Transverse colon (tissue), 4 donors: ENCODE measurements at places on chromosomes 12 and 14.

GRCh38 chr12:127485528-127485927 is 781.4 kb upstream of the TMEM132C start:
- DNase-seq, result peak; percentile 13
- no peaks in the 10 kb centered on the region for H3K4me1 ChIP-seq
- no peaks in the 10 kb centered on the region for H3K27me3 ChIP-seq
- no peaks in the 10 kb centered on the region for H3K36me3 ChIP-seq
- H3K4me3 ChIP-seq, result no peak overlapping the region
- H3K27ac ChIP-seq, result no peak overlapping the region

DNA sequence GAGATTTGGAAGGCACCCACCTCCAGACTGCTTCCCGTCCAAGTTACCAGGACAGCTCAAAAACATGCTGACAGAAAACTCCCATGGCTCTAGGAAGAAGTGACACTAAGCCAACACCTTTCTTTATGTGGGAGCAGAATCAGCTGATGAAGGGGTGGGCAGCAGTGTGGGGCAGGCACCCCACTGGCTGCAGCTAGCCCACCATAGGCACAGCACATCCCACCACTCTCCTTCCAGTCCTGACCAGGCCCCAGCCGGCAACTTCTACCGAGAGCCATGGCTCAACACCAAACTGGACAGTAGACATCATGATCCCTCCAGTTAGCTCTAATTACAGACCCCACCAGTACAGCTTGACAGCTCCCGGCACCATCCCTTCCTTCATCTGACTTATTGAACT is 45.0 kb downstream of the SH2B3 start:
- H3K4me3 ChIP-seq, result no peak overlapping the region
- no peaks in the 10 kb centered on the region for H3K36me3 ChIP-seq
- DNase-seq, result no peak
- peaks cover 16% of the 10 kb centered on the region for H3K4me1 ChIP-seq
- H3K27me3 ChIP-seq, result no peaks in the 10 kb centered on the region
- H3K27ac ChIP-seq, result no peak overlapping the region

DNA sequence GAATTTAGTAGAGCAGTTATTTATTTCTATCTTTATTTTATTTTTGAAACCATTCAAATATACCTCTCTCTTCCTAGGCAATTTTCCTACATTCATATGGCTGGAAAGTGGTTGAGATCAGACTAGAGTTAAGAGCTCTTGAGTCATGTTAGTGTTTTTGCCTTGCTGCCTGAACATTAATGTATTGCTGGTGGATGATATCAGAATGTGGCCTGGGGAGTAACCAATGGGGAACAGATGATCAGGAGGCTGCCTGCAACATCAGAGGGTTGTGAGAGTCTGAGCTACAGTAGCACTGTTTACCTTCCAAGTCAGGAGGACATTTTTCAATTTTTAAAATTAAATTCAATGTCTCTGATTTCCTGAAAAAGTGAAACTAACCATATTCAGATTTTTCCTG is 166.3 kb upstream of the TRHDE start:
- no peaks in the 10 kb centered on the region for H3K27me3 ChIP-seq
- DNase-seq, result no peak
- no peaks in the 10 kb centered on the region for H3K4me1 ChIP-seq
- no peak overlapping the region for H3K4me3 ChIP-seq

DNA sequence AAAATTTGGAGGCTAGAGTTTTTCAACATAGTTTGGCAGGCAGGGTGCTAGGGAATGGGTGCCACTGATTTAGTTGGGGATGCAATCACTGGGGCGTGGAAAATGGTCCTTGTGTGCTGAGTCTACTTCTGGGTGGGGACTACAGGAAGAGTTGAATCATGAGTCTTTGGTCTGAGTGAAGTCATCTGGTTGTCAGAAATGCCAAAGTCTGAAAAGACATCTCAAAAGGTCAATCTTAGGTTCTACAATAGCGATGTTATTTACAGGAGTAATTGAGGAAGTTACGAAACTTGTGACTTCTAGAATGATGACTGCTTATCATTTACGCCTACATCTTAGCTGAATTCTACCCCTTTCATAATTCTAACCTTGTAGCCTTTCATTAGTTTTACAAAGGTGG is 209.1 kb downstream of the NUBPL start:
- no peak overlapping the region for H3K27ac ChIP-seq
- no peaks in the 10 kb centered on the region for H3K36me3 ChIP-seq
- no peaks in the 10 kb centered on the region for H3K4me1 ChIP-seq
- H3K4me3 ChIP-seq, result no peak overlapping the region
- no peak for DNase-seq
- H3K27me3 ChIP-seq, result no peaks in the 10 kb centered on the region

GRCh38 chr12:27818401-27818918 is 38.4 kb upstream of the MANSC4 start:
- peak overlapping the region; percentile 16 for H3K27ac ChIP-seq
- no peaks in the 10 kb centered on the region for H3K27me3 ChIP-seq
- DNase-seq, result no peak

DNA sequence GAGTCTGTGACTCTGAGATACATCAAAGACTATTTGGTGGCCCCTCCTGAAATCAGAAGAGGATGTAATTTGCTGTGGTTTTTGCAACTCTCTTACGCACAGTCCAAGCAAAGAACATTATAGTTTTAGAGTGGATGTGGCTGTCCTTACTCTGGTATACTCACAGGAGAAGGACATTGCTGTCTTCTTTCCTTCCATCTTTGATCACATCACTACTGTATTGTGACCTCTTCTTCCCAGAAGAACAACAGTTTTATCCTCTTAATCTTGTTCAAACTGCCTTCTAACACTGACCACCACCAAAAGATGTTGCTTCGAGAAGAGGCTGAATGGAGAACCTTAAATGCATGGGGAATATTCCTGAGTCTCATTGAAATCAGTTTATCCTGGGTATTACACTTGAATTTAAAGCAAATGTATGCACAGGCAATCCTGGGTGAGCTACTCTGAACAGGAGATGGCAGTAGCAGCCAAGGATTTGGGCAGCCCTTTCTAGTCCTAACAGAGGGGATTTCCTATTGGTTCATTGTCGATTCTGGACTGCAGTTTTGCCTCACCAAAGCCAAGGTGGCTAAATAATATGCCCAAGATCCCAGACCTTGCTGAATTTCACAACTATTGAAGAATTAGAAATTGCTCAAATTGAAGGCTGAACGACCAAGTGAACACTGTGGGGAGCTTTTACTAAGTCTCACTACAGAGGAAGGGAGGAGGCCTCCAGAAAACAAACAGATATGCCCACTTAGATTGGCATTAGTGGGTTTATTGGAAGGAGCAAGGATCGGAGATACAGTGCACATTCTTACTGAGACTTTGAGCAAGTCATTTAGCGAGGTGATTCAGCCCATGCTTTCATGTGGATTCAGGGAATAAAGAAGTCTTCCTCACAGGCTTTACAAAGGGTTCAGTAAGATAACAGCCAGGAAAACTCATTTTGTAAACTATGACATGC is 282.8 kb downstream of the PAWR start:
- peaks cover 7% of the 10 kb centered on the region for H3K4me1 ChIP-seq
- no peaks in the 10 kb centered on the region for H3K36me3 ChIP-seq
